Posterior vena cava (tissue), 2 donors: ENCODE measurements at places on chromosomes 1 and 21. TPM values are rescaled to one million over a fixed set of nuclear protein-coding genes. Genes with fewer than 3 reads are reported as not detected.

The NTMT2 gene
- not detected for total RNA-seq

The NEK2 gene
- not detected for total RNA-seq

The TPTE gene
- not detected for total RNA-seq

The BATF3 gene
- total RNA-seq = 20.1 TPM

The DPT gene
- 121 TPM for total RNA-seq

The CRP gene
- total RNA-seq = 0.65 TPM

The ATPAF1 gene
- 26.7 TPM for total RNA-seq

The ACTN2 gene
- 3.7 TPM for total RNA-seq

The EVI5 gene
- 47.4 TPM for total RNA-seq

The SYT11 gene
- total RNA-seq = 20.8 TPM

The CASQ2 gene
- 122 TPM for total RNA-seq

The PGBD2 gene
- total RNA-seq = 2.7 TPM

The FAM43B gene
- 1.2 TPM for total RNA-seq

The IL10 gene
- 6.1 TPM for total RNA-seq

The SLC44A3 gene
- total RNA-seq = 10.9 TPM

The CRYAA gene
- not detected for total RNA-seq

The RUNX1 gene
- 39.6 TPM for total RNA-seq

The SPATA17 gene
- 0.48 TPM for total RNA-seq

The C21orf58 gene
- total RNA-seq = 0.57 TPM

The C1orf116 gene
- total RNA-seq = not detected

The CELA2A gene
- 1.6 TPM for total RNA-seq

The RIPK4 gene
- 0.69 TPM for total RNA-seq

The TEX35 gene
- total RNA-seq = not detected

The ANXA9 gene
- total RNA-seq = 0.19 TPM

The CD5L gene
- 0.37 TPM for total RNA-seq

The MRPL37 gene
- total RNA-seq = 40.9 TPM
